HS-5 (cell line): ENCODE measurements at places on chromosomes 1 and 21.

DNA sequence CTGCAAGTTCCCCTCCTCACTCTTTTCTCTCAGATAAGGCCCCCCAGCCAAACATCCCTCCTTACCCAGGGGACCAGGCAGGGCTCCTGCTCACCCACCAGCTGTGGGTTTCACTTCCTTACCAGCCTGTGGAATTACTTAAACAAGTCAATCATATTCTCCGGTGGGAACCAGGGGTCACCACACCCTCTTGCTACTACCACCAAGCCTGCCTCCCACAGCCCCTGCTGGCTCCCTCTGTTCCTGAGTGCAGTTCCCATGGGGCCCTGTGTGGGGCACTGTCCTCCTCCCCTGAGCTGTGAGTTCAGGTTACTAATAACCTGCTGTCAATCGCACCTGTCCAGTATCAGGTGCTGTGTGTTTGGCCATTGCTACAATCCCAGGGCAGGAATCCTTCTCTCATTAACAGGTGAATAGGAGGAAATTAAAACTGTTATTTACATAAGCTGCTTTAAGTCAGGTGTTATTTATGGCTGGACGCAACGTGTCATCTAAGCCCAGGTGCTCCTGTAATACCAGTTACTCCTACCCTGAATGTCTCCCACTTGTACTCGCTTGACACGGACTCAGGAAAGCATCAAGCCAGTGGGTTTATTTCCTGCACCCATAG lies 53.1 kb upstream of the LBR start:
- DNase-seq = peak; percentile 3

- DNase-seq = no peak
Measured at GRCh38 chr1:27363766-27364695, 2.7 kb downstream of the MAP3K6 start.

GRCh38 chr21:36261459-36261858 lies 58.5 kb upstream of the MORC3 start:
- no peak for DNase-seq

GRCh38 chr1:63645317-63645716 lies 52.1 kb downstream of the PGM1 start:
- DNase-seq = no peak

GRCh38 chr1:200386416-200386815 lies 23.4 kb downstream of the ZNF281 start:
- DNase-seq = no peak
